ENCODE measurements at places on chromosomes 5 and 9.

- no peak for DNase-seq
Measured at GRCh38 chr5:100789694-100790093, 113.4 kb downstream of the ST8SIA4 start.

DNA sequence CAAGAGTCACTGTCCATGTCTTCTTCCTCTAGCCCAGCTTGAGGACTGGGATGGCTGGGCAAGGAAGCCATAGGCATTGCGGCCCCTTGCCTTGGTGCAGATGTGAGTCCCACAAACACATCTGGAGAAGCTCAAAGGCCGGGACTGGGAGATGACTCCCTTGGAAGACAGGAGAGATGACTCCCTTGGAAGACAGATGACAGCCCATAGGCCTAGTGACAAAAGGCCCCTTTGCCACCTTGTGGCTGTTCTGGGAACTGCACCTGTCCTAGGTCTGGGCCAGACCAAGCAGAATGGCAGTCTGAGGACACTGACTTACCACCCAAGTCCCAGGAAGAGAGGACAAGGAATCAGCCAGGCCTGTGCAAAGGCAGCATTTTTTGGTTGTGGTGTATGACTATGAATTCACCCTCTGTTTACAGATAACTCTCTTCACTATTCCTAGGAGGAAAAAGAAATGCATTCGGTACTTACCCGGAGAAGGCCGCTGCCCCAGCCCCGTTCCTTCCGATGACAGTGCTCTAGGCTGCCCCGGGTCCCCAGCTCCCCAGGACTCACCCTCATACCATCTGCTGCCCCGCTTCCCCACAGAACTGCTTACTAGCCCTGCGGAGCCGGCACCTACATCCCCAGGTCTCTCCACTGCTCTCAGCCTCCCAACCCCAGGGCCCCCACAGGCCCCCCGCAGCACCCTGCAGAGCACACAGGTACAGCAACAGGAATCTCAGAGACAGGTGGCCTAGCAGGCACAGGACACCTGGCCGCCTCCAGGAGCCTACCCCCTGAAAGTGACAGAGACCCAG is 30.8 kb downstream of the SKP1 start:
- peak; percentile 78 for DNase-seq

DNA sequence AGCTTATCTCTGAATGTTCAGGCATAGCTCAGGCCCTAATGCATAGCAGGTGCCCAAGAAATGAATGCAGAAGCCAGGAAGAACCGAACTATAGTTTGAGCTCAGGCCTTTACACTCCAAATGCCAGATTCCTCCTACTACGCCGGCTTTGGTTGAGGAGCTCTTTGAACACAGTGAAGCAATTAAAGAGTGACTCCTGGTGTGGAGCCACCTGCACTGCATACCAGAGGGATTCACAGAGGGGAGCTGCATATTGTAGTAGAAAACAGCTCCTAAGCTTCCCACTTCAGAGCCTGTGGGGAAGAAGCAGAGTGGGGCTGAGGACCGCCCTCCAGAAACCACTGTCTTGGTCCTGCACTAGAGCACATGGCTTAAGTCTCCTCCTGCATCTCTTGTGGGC is 14.5 kb upstream of the KCNMB1 start:
- no peak for DNase-seq

DNA sequence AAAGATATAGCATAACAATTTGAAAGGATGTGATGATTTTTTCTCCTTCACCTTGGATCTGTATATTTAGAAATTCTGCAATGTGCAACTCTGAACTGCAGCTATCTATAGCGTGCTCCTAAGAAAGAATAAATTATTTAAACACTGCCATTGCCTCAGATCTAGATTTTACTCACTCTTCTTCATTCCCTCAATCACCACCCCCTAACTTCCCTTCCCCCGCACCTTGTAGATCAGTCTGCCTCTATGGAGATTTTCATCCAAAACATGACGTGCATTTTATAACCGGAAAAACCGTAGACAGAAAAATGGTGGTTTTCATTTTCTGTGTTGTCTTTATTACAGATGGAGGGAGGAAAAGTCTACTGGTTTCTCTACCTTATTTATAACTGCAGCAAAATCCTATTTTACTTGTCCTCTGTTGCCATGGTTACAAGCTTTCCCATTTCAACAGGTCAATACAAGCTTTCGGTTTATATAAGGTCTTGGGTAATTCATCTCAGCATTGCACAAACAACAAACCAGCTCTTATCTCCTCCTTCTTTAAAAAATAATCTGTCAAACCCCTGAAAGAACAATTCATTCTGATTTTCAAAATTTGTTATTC is 480.0 kb downstream of the TAF11L14 start:
- DNase-seq = no peak

DNA sequence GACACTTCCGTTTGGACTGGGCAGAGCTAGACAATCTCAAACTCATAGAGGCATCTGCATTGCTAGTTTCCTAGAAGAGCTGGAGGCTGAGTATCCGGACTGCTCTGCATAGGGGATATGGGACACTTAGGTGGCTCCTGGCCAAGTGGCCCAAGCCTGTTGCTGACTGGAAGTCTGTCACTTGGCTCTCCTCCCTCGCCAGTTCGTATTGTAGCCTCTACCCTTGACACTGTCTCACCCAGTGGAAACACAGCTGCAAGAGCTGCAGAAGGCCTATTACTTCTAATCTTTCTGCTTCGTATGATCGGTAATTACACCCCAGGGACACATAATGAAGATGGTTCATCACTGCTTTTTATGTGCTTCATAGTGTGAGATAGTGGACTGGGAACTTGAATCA is 34.7 kb downstream of the ITGA1 start:
- no peak for DNase-seq
